GF-D8 (cell line): ENCODE measurements at places on chromosomes 16 and 17.

GRCh38 chr17:76137351-76138233 is 3.5 kb downstream of the FOXJ1 start:
- DNase-seq = no peak

GRCh38 chr17:34714475-34715410 is 135.4 kb downstream of the TMEM132E start:
- DNase-seq = no peak

DNA sequence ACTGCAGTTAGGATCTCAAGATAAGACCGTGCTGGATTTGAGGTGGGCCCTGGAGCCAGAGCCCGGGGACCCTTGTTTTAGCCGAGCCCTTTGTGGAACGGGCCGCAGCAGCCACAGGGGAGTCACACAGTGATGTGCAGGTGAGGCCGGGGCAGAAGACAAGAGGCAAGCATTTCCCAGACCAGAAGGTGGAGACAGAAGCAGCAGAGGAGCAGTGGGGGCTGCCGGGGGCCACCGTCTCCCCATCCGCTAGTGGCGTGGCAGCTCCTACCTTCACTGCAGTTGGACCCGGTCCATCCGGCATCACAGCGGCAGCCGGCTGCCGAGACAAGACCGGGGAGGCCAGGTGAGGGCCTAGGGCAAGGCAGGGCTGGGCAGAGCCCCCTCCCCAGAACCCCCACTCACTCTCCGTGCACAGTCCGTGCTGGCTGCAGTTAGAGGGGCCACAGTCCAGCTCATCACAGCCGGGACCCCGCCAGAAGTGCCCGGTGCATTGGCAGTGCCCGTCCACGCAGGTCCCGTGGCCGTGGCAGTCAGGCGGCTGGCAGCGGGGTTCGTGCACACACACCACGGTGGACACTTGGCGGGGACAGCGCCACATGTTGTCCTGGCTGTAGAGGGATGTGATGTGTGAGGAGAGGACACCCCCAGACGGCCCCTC is 6.0 kb downstream of the NAGPA start:
- no peak for DNase-seq

GRCh38 chr16:30112197-30113030 is 923 bp downstream of the GDPD3 start:
- DNase-seq = no peak

- no peak for DNase-seq
Observed at GRCh38 chr17:30074730-30075129, 41.9 kb upstream of the NSRP1 start.

DNA sequence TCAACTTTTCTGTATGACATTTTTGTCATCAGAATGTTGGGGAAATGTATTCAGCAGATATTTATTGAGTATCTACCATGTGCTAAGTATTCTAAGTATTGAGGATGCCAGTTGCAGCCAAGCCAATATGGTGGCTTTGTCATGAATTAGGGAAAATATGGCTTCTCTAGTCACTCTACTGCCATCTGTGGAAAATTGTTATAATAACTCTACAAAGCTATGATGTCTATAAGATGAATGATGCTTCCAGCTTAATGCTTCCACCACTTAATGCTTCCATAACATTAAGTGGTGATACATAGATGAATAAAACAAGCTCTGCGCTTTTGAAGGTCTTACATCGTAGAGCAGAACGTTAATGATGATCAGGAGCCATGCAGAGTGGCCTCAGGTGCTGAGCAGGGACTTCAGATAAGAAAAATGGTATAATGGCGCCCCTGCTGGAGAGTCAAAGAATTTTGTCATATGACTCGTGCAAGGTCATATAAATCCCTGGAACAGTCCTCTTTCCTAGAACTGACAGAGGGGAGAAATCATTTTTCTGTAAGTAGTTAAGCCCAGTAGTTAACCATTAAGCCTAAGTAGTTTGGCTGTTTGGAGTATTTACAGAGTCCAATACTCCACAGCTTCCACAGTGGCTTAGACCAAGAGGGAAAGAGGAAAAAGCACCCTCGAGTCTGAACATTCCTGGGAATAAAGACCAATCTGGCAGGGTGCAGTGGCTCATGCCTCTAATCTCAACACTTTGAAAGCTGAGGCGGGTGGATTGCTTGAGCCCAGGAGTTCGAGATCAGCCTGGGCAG is 2.7 kb upstream of the TMIGD1 start:
- DNase-seq = peak; percentile 25

- DNase-seq = no peak
Observed at GRCh38 chr17:35627417-35627816, 40.3 kb downstream of the AP2B1 start.

- DNase-seq = no peak
Observed at GRCh38 chr17:81714412-81715106, 2.5 kb downstream of the SLC25A10 start.

- no peak for DNase-seq
Observed at GRCh38 chr17:48330421-48330820, 99.6 kb downstream of the SKAP1 start.

- no peak for DNase-seq
Observed at GRCh38 chr16:11217651-11218603, 38.1 kb downstream of the SOCS1 start.

GRCh38 chr17:61532826-61533225 is 58.2 kb downstream of the NACA2 start:
- DNase-seq = no peak

DNA sequence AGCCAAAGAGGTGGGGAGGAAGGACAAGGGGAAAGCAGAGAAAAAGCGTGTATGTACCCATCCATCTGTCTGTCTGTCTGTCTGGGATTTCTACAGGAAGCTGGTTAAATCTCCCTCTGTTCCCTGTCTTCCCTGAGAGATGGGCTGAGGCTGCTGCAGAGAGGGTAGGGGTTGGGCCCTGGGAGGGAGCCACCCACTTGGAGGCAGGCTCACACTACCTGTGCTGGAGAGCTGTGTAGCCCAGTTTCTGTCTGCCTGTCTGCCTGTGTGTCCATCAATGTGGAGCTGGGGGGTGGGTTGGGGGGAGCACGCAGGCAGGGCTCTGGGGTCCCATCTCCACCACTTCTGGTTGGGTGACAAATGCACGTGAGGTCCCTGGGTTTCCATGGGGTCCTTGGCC is 18.6 kb upstream of the C17orf113 start:
- DNase-seq = no peak

- DNase-seq = no peak
Observed at GRCh38 chr17:33889040-33889439, 366.0 kb upstream of the CCL2 start.

DNA sequence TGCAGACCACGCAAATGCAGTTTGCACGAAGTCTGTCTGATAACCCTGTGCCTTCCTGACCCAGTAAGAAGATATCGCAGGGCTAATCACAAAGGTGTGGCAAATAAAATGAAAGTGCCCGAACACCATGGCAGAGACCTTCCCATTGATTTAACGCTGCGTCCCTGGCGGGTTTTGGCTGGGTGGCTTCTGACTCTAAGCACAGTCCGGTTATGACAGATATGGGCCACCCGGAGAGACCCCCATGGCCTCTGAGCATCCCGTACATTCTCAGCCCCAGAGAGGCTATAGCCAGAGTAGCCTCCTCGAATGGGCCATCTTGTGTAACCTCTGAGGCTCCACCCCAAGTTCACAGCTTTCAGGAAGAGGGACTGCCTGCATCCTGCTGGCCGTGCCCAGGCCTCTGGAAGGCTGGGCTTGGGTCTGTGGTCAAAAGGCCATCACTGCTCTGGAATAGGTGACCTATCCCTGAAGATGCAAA is 5.5 kb downstream of the FOXC2 start:
- DNase-seq = no peak

DNA sequence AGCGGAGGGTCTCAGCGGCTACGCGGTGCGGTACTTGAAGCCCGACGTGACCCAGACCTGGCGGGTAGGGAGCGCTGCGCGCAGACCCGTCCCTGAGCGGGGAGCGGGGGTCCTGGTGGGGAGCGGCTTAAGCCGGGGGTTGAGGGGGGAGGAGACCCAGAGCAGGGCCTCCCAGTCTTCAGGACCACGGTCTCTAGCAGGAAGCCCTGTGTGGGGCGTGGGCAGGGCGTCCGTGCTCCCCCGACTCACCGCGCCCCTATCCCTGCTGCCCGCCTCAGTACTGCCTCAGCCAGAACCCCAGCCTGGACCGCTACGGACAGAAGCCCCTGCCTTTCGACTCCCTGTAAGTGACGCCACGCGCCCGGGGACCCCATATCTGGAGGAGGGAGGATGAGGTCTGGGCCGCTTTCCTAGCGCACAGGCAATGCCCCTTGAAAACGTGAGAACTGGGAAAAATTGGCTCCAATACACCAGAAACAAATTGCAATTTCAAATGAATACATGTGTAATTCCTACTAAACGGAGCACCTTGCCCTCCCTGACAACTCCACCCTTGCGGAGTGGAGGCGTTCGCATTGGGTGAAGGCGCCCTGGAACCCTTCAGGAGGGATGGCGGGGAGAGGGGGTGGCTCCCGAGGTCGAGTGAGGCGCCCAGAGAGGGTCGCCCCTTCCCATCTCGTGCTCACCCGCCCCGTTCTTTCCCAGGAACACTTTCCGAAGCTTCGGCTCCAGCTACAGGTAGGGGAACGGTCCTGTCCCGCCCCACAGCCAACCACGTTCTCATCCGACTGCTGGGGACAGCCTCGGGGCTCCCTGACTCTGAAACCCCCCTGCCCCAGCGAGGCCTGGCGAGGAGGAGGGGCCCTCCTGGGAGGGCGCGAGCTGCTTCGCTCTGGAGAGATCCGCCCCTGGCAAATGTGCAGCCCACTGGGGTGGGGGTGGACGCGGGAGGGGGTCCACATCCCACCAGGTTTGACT is 14.6 kb upstream of the CNGB1 start:
- DNase-seq = no peak

- DNase-seq = no peak
Observed at GRCh38 chr16:12315330-12316136, 339.0 kb downstream of the SNX29 start.

- DNase-seq = no peak
Observed at GRCh38 chr16:53915452-53916160, 211.7 kb downstream of the FTO start.

DNA sequence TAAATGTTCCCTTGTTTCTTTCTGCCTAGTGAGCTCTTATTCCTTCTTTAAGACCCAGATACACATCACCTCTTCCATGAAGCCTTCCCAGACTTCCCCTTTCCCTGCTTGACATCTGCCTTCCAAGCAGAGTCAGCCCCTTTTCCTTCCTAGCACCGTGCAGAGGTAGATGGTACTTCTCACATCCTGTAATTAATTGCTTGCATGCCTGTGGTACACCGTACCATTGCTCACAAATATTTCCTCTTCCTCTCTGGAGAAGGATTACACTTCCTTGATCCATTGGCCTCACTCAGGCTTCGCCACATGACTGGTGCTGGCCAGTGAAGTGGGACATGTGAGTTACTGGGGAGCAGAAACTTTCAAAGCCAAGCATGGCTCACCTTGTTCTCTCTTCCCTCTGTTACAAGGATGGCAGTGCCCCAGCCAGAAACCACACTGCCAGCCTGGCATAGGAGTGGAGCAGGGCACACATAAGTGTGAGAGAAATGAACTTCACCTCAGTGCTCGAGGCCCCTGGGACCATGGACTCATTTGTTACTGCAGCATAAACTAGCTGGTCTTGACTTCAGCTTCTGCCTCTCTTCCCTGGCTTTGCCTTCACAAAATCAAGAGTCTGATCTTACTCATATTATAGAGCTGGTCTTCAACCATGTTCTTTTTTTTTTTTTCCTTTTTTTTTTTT is 44.0 kb downstream of the SOST start:
- no peak for DNase-seq

- DNase-seq = no peak
Observed at GRCh38 chr16:73996624-73997339, 299.8 kb upstream of the PSMD7 start.

GRCh38 chr16:78645657-78646056 is 546.2 kb downstream of the WWOX start:
- DNase-seq = no peak

DNA sequence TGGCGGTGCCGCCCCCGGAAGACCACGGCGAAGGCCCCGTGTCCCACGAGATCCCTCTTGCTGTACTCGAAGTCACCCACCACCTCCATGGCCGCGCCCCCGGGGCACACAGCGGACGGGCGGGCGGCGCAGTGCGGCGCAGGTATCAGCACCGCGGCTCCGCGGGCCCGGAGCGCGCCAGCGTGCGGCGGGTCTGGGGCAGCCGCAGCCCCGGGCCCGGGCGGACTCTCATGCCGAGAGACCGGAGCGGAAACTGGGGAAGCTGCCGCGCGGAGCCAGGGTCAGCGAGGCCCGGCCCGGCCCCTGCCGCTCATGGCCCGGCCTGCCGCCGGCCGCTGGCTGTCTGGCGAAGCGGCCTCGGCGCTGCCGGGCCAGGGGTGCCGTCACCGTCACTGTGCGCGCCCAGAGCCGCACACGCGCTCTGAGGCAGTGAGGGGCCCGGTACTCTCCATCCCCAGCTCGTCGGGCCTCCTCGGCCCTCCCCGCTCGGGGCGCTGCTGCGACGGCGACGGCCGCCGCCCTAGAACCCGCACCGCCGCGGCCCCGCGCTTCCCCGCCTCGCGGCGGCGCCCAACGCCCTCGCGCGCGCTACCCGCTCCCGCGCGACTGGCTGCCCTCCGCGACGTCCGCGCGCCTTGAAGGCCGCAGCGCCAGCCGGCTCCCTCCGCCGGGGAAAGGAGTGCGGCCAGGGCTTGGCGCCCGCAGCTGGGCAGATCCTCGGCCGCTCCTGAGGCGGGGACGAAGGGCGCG is at the start of gene ULK2:
Gene ULK2, minus strand, starts transcription at position 608 of the 750 bp plus-strand sequence. Its CDS starts 519 bp downstream, at position 89.
- DNase-seq = no peak

DNA sequence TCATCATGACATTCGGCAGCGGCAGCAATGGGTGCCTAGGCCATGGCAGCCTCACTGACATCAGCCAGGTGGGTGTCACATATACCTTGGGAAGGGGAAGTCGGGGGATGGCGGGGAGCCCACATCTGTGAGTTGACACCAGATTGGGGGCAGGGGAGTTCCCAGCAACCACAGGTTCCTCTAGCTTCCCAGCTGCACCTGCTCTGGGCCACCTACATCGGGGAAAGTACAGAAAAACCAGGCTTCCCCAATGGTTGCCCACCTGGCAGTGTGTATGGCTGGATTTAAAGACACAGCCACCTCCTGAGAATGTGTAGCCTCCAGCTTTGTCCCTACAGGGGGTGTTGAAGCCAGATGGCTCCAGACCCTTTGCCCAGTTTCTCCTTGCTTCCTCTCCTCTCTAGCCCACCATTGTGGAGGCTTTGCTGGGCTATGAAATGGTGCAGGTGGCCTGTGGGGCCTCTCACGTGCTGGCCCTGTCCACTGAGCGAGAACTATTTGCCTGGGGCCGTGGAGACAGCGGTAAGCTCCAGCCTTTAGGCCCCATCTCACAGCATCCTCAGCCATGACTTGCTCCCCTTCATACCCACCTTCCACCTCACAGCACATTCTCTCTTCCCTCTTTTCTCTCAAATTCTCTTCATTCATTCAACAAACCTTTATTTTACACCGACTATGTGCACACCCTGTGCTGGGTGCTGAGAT is 5.0 kb upstream of the TRAF4 start:
- no peak for DNase-seq

DNA sequence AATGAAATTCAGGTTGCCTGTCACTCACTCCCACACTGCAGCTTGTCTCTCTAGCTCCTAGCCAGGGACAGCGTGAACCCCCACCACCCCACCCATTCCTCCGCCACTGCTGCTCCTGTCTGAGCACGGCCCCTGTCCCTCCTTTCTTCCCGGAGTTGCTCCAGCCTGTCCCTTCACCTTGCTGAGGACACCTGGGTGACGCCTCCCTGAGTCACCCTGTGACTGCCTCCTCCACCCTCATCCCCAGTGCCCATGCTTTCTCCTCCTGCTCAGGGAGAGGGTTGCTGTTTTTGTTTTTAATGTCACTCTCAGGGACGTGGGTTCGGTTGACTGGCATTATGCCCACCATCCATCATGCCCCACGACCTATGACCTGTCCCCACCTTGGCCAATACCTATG is 25.8 kb upstream of the NAT9 start:
- no peak for DNase-seq
